Stomach (tissue), 19 donors: ENCODE measurements at places on chromosomes 7 and 10. TPM values are rescaled to one million over a fixed set of nuclear protein-coding genes. Genes with fewer than 3 reads are reported as not detected.

GRCh38 chr7:131250331-131250730 is 77.3 kb upstream of the MKLN1 start:
- no peak for DNase-seq

DNA sequence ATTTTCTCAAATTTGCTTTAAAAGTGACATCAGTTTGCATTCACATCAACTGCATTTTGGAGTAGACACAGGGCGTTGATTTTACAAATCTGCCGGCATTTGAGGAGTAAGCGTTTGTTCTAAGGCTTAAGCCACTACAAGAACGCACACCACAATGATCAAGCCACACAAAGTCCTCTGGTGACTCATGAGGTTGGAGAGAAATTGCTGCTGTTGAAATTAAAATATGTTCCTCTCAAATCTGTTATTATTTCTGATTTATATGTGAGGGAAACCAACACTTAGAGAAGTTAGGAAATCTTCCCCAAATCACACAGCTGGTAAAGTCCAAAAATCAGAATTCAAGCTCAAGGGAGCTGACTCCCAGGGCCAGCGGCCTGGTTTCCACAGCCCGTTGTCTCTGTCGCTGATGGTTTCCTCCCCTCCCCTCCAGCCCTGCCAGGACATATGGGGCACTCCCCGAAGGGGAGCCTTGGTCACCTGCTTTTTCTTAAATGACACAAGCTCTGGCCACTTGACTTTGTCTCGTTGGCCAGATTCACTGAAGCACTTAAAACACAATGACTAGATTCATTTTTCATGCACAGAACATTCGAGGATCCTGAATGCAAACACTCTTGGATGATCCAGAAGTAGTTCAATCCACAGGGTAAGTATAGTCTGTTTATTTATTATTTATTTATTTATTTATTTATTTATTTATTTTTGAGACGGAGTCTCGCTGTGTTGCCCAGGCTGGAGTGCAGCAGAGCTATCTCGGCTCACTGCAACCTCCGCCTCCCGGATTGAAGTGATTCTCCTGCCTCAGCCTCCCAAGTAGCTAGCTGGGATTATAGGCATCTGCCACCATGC is 29.2 kb upstream of the KLF6 start:
- DNase-seq = no peak

- no peak for DNase-seq
Observed at GRCh38 chr10:30591249-30591670, 38.3 kb downstream of the LYZL2 start.

- DNase-seq = no peak
Observed at GRCh38 chr7:35727571-35727970, 32.6 kb upstream of the HERPUD2 start.

DNA sequence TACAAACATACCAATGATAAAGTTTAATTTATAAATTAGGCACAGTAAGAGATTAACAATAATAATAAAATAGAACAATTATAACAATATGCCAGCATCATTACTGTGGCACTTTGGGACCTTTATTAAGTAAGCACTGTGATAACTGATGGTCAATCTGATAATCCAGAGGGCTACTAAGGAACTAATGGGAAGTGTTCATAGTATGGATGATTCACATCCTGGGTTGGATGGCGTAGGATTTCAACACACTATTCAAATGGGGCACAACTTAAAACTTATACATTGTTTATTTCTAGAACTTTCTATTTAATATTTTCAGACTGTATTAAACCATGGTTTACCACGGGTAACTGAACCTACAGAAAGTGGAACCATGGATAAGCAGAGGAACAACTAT is 90.8 kb downstream of the KIF20B start:
- DNase-seq = no peak

The PKD2L1 gene
- not detected for total RNA-seq

The CFAP69 gene
- 0.87 TPM for total RNA-seq

DNA sequence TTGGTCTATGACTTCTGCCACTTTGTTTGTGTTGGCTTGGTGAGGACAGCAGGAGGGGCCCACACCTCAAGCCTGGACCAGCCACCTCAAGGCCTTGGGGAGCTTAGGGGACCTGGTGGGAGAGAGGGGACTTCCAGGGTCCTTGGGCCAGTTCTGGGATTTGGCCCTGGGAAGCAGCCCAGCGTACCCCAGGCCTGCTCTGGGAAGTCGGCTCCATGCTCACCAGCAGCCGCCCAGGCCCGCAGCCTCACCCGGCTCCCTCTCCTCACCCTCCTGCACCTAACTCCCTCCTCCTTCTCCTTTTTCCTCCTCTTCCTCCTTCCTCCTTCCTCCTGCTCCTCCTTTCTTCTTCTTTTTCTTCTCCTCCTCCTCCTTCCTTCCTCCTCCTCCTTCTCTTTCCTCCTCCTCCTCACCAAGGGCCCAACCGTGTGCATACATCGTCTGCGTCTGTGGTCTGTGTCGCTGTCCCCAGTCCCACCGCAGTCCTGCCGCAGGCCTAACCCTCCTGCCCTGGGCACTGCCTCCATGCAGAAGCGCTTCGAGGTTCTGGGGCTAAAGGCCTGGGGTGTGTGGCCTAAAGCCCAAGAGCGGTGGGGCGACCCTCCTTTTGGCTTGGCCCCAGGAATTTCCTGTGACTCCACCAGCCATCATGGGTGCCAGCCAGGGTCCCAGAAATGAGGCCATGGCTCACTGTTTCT is 5.3 kb downstream of the EN2 start:
- no peak for DNase-seq

DNA sequence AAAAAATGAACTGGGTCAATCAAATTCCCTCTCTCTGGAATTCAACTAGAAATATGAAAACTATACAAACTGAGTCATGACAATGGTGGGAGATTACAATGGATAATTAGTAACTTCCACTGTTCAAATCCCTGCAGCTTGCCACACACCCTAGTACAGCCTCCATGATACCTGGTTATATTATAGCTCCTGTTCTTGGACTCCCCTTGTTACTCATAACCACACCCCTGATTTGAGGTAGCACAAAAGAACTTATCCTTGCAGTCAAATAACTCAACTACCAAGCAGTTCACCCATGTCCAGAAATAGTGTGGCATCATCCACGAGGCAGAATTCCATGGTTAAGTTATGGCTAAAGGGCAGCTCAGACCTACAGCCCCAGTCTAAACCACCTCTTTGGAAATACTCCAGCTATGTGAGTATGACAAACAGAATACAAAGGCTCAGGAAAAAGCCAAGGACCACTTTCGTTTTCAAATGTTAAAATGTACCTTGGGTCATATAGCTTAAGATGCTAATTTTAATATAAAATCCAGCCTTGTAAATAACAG is 164.7 kb downstream of the CPEB3 start:
- DNase-seq = no peak

- peak; percentile 28 for DNase-seq
Observed at GRCh38 chr10:96299383-96299782, 4.9 kb upstream of the DNTT start.

GRCh38 chr10:71945819-71946474 is 18.2 kb upstream of the CHST3 start:
- no peak for DNase-seq

- no peak for DNase-seq
Observed at GRCh38 chr7:34313289-34313688, 344.7 kb upstream of the NPSR1 start.

DNA sequence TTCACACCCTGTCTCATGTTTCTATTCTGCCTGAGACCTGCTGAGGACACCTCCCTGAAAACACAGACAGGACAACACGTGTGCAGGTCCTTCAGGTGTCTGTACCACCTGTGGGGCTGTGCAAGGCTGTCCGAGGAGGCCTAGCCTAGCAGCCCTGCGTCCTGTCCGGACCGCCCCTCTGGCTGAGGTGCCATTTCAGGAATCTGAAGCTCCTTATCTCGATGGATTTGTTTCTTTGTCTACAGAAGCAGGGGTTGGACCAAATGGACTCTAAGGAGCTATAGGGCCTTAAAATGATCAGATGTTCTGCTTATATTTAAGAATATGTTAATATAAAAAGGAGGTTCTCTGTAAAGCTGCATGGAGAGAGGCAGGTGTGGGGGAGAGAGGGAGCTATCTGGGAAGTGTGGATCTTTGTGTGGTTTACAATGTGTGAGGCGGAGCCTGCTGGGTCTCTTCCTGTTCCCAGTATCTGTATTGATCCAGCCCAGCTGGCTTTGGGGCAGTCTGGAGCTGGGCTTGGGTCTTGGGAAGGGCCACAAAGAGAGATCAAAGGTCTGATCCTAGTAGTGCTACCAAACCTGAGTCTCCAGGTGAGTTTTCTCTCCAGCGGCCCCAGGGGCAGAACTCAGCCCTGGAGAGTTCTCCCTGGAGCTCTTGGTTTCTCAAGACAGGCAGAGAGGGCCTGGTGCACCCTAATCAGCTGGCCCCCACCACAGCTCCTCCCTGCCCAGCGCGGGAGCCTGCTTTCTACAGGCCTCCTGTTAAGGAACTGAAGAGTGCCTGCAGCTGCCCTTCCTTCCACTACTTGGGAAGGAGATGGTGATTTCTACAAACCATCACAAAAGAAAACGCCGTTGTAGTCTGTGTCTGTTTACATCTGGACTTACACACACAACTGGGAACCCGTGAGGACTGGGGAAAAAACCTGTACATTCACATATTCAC is 3.4 kb upstream of the MNX1 start:
- peak; percentile 28 for DNase-seq

DNA sequence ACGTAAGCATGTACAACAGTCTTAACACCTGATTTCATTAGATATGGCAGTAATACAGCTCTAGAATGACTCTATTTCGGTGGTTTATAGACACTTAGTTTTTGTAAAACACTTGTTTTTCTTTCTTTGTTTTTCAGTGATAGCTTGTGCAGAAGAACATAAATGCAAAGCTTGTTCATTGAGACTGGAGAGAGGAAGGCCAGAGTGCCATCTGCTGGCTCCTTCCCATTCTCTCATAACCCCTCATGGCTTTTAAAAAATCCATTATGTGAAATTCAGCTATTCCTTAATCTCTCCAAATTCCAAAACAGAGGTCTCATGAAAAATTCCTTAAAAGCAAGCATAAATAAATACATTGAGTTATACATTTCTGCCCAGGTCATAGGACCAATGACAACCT is 76.3 kb downstream of the CACNB2 start:
- DNase-seq = peak; percentile 65
